Central memory CD4-positive, alpha-beta T cell (primary cell): ENCODE measurements at places on chromosomes 5 and 9.
A peak's percentile ranks its signal among the peaks of the same experiment; 100 is the strongest.

DNA sequence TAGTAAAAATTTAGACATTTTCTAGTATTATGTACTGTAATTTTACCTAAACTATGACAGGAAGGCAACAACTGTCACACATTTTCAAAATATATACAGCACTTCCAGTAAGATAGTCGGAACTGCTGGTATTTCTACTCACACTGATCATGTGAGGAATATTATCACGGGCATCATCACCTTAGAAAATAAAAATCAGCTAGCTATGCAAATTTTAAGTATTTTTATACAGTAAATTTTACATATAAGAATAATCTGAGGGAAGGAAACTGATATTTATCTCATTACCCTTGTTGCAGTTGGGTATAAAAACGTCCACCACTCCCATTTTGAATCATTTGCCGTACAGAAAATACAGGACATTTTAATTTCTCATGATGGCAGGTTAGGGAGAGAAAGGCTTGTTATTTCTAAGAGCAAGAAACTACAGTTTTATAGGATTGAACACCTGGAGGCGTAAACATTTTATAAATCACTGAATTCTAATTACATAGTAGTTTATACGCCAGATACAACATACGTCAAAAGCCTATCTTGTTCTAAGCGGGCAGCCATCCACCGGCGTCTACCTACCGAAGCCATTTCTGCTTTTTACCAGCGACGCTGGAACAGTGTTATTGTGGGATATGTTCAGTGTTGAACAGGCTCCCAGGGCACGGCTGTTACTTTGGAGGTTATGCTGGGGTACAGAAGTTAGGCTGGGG lies 729 bp upstream of the TNPO1 start:
- DNase-seq = no peak

DNA sequence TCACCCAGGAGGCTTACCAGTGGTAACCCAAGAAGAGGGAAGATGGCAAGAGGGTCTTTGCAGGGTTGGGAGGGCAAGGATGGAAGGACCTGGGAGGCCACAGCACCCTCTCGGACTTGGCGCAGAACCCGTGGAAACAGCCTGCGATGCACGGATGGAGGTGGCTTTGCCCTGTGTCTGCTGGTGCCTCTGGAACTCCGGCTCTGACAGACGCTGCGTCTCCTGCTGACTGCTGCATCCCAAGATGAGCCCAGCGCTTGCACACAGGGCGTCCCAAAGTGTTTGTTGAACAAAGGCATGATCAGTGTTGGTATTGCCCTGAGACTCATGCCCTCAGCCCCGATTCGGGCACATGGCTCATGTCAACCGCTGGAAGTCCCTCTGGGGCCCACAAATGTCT lies 2.0 kb upstream of the RNU6ATAC start:
- no peak for DNase-seq

- no peak for DNase-seq
These were observed 130.9 kb downstream of the CD180 start for GRCh38 chr5:67065696-67066095.

- peak; percentile 66 for DNase-seq
These were observed 29.2 kb downstream of the CDKN2A start for GRCh38 chr9:21964925-21965385.

DNA sequence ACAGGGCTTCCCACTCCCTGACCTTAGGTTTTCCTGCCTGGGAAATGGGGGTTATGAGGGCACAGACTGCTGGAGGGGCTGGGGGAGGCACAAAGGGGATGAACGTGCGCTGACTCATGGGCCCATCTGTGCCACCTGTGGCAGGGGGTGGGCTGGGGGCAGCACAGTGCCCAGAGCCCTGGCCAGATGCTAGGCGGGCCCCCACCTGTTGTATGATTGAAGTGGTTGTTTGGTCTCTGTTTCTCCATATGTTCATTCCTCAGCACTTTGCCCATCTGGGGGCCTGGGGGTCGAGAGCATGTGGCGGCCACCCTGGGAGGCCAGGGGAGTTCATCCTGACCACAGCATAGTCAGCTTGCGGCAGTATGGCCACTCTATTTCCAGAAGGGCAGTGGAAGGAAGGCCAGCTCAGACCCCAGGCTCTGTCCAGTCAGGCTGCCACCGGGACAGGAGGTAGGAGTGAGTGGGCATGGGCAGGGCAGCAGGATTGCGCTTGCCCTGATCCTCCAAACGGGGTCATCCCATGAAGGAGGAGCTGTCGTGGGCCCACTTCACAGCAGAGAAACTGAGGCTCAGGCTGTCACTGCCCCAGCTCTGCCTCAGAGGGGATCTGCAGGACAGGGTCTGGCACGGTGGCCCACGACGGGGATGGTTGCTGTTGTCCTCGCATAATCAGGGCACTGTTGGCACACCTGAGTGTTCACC lies 841 bp upstream of the NINJ1 start:
- DNase-seq = no peak

DNA sequence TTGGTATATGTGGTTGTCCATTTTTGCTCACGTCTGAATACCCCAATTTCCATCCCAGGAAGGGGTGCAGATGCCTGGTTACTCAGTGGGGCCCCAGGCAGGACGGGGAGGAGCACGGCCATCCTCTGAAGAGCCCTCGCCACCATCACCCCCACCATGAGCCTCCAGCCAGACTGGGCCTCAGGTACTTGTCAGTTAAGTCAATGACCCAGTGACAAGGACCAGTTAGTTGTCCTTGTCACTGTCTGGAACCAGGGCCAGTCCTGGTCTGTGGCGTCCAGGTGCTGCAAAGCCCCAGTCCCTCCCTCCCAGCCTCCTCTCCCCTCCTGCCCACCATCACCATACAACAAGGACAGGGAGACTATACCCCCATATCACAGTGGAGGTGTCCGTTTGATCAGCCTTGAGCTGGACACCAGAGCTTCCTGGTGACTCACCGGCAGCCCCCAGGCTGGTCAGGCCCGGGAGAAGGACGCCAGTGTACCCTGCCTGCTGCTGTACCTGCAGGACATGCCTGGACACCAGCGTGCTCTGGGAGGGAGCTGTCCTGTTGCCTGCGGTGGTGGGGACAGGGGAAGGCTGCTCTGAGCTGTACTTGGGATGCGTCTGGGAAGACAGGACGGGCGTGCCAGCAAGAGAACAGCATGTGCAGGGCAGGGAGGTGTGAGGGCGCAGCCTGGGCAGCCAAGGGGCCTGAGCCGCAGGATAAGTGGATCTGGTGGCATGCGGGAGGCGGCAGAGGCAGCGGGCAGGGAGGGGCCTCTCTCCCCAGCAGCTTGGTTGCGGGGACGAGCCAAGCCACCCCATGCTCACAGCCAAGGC lies 32.6 kb upstream of the TTLL11 start:
- no peak for DNase-seq

DNA sequence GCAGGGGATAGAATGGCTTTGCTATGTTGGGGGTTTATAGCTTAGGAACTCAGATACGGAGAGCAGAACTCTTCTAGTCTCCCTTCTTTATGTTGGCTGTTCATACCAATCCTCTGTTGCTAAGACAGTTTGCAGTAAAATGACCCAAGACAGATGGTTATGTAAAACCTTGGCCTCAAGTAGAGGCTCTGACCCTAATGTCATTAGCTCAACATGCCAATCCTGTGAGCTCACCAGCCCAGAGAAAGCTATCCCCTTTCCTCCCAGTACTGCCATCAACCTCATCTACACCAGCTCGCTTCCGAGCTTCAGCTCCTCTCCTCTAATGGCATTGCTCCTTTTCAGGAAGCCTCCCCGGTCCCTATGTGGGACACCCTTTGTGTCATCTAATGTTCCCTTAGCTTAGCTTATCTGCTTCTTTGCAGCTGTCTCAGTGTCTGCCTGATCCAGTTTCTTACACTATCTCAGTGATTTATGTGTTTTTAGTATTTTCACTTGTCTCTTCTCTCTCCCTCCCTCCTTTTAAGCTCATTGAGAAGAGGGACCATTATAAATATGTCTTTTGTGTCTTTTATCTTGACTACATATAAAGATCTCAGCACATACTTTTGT lies 281.3 kb upstream of the CLINT1 start:
- DNase-seq = no peak

GRCh38 chr5:140567136-140567818 lies 2.6 kb downstream of the SLC35A4 start:
- DNase-seq = no peak

GRCh38 chr5:149561848-149562247 lies 10.6 kb upstream of the CSNK1A1 start:
- no peak for DNase-seq

DNA sequence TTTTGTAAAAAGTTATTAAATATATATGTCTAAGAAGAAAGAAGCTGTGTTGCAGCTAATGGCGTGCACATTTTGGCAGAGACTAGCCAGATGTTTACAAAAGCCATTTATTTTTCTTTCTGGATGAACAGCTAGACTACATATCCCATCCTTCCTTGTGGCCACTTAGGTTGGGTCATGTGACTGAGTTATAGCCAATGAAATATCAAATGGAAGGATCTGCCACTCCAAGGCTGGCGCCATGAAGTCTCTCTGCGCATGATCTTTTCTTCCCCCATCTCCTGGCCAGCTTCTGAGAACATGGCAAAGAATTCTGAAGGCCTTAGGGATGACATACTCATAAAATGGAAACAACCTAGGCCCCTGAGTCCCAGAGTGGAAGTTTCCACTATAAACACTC lies 244.2 kb upstream of the DAB2 start:
- no peak for DNase-seq

DNA sequence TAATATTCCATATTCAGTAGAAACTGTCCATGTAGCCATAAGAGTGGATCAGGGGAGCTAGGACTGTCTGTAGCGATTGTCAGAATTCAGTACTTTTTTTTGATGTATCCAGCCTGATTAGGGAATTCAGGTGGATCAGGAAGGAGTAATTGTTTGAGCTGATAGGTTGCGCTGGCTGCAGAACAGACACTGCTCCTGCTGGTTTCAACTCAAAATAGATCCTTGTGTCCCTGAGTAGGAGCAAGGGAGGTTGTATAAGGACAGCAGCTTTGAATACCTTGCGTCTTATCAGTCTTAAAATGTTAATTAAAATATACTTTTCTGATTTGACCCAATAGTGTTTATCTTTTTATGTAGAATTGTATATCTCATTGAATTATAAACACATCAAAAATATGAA lies 229.6 kb downstream of the KDM4C start:
- DNase-seq = no peak

DNA sequence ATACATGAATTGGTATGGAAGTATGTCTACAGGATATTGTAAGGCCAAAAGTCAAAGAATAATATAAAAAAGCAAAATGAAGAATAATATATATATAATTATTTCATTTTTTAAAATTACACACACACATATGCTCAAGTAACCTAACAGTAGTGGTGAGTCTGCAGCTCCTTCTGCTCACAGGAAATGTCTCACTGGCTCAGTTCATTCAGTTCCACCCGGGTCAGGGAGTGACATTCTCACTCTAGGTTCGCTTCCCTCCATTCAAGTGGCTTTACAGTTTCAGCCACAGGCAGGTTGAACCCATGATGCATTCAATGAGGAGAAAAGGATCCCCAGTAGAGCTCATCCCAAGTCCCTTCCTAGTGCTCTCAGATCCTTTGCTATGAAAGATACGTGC lies 90.8 kb downstream of the SUSD1 start:
- DNase-seq = no peak

GRCh38 chr5:169286572-169287300 lies 14.2 kb downstream of the SLIT3 start:
- no peak for DNase-seq

- DNase-seq = no peak
These were observed 100.7 kb upstream of the ERBIN start for GRCh38 chr5:65825408-65826328.

DNA sequence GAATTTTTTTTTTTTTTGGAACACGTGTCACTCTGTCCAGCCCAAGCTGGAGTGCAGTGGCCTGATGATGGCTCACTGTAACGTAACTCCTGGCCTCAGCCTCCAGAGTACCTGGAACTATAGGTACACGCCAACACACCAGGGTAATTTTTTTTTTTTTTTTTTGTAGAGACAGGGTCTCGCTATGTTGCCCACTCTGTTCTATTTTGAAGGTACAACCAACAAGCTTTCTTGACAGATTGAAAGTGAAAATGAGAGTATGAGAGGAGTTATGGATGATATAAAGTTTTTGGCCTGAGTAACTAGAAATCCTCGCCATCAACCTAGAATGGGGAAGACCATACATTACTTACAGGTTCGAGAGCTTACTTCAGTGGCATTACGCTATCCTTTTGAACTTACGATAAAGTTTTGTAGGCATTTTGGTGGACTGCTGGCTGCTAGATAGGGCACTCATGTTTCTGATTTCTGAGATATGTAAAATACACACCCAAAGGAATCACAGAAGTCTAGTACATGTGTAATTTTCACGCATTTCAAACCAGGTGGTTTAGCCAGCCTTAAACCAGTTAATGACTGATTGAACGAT lies 806 bp upstream of the CDC42SE2 start:
- peak; percentile 39 for DNase-seq

GRCh38 chr9:134993416-134993815 lies 75.7 kb upstream of the FCN1 start:
- DNase-seq = no peak

DNA sequence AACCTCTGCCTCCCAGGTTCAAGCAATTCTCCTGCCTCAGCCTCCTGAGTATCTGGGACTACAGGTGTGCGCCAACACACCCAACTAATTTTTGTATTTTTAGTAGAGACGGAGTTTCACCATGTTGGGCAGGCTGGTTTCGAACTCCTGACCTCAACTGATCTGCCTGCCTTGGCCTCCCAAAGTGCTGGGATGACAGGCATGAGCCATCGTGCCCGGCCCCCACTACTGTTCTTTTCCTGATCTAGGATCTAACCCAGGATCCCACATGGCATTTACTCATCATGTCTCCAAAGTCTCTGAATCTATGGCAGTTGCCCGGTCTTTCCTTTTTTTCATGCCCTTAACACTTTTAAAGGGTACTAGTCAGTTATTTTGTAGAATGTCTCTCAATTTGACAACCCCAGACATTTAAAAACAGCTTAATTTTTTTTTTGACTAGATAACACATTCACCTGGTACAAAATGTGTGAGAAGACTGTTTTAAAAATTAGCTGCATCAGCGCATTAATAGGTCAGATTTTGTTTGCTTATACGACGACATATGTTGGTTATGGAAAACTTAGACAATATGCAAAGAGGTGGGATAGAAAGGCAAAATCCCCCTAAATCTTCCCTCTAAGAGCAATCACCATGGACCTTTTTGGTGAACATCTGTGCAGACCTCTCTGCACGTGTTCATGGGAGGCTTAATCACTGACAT lies 46.5 kb downstream of the STOM start:
- no peak for DNase-seq
